Hematopoietic multipotent progenitor cell treated with erythropoietin and hydrocortisone succinate and interleukin-3 and kit ligand, for 8 days (in vitro differentiated cells): ENCODE measurements at places on chromosomes 3 and 15.
A peak's percentile ranks its signal among the peaks of the same experiment; 100 is the strongest.

GRCh38 chr15:95922431-95922830, 408.1 kb upstream of the NR2F2 start:
- DNase-seq: no peak

GRCh38 chr3:183392186-183393034, 36.0 kb downstream of the MCF2L2 start:
- no peak for DNase-seq

DNA sequence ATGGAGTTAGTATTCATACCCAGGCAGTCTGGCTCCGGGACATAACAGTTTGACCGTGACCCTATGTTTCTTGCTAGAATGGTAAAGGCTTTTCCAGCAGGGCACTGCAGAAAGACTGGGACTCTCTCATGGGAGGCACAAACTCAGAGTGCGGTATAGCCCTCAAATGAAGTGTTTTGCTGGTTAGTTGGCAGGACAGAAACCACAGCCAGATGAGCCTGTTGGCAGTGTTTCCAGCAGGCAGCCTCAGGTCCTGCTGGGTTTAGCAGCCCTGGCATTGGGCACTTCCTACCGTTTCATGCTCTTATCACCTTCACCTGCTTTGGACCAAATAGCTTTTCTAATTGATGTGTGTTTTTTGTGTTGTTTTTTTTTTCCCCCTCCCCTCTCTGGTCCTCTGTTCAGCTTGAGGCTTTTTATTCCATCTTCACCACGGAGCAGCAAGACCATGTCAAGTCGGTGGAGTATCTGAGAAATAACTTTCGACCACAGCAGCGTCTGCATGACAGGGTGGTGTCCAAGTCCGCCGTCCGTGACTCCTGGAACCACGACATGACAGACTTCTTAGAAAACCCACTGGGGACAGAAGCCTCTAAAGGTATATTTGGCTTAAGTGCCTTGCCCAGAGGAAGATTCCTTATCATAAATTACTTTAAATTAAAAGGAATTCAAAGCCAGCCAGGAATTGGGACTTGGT, 205.6 kb downstream of the FEZF2 start:
- DNase-seq: no peak

- DNase-seq: no peak
Observed at GRCh38 chr3:50195501-50196252, 4.3 kb downstream of the GNAT1 start.

DNA sequence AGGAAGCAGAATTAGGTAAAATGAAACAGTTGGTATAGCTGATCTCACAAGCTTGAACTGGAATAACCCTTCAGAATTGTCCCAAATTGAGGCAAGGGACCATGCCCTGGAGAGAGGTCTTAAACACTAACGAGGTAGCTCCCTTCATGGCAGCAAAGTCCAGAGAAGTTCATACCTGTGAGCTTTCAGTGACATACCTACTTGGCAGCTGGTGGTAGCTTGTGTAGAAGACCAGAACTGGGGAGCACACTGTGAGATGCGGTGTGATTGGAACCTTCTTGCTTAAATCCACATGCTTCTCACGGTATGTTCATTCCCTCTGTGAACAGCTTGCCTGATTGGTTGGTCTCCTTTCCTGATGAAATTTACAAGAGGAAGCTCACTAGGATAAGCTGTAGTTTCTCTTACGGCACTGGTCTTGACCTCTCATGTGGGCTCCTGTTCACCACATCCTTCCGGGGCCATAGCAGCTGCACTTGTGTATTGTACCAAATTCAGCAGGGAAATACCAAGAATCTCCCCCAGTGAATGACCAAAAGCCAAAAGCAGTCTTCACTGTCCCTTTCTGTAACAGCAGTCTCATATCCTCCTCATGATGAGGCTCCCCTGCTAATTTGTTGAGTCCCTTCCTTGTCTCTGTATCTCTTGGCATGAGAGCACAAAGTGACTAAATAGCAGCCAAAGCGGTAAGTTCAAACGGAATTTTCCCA, 483.7 kb upstream of the FRG2C start:
- no peak for DNase-seq

- no peak for DNase-seq
Observed at GRCh38 chr3:184660931-184661330, 50.9 kb downstream of the MAGEF1 start.

DNA sequence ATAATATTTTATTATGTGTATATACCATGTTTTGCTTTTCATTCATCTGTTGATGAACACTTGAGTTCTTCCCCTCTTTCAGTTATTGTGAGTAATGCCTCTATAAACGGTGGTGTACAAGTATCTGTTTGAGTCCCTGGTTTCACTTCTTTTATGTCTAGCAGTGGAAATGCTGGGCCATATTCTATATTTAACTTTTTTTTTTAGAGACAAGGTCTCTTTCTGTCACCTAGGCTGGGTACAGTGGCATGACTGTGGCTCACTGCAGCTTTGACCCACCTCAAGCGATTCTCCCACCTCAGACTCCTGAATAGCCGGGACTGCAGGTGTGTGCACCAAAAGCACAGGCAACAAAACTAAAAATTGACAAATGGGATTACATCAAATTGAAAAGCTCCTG, 19.9 kb downstream of the GOLM2 start:
- DNase-seq: no peak

DNA sequence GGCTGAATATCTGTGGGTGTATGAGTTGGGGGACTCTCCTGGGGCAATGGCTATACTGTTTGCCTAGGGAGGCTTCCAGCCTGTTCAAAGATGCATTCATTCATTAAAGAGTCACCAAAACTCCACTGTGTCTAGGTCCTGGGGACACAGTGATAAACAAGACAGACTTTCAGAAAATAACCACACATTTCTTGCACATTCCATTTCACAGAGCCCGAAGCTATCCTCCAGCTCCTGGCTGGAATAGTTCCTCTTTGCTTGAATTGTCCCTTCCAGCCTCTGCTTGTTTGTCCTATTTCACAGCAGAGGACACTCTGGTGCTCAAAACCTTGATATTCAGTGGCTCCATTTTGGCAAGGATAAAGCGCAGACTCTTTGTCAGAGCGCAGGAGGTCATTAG, 61.7 kb upstream of the ITGA11 start:
- no peak for DNase-seq

DNA sequence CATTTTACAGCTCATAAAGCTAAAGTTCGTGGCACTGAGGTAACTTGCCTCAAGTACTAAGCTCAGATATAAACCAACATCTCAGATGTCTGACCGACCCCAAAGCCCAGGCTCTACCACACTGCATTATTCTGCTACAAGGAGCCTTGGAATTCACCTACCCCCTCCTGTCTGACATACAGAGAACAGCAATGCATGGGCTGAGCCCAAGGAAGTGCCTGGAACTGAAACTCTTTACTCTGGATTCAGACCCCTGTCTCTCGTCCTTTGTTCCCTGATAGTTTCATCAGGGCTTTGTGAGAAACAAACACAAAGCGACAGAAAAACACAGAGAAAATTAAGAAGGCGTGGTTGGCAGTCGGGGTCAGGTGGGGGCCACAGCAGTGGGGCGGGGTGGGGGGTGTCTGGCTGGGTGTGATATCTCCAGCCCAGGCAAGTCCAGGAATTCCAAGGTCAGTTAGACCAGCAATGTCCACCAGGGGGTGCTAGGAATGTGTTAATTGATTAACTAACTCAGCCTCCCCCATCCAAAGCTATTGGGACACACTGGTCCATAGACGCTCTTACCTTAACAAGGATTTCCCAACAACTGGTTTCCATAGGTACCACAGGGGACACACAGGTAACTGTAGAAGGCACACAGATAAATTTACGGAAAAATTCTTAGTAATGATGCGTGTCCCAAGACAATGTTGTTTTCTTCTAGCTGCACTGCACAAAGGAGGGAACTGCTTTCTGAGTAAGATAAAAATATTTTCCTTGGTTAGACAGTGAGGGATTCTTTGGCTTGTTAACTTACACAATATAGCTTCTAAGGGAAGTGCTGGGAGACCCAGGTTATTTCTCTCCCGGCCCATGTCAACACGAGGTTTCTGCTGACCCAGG, 18.8 kb upstream of the SSUH2 start:
- peak; percentile 77 for DNase-seq

- no peak for DNase-seq
Observed at GRCh38 chr15:101138913-101139880, 112.7 kb downstream of the CHSY1 start.

- no peak for DNase-seq
Observed at GRCh38 chr3:122927726-122928125, 99.8 kb downstream of the SEMA5B start.

- no peak for DNase-seq
Observed at GRCh38 chr15:40182358-40183029, 21.6 kb downstream of the BUB1B start.

GRCh38 chr3:21750080-21750696, 822 bp downstream of the ZNF385D start:
- no peak for DNase-seq

DNA sequence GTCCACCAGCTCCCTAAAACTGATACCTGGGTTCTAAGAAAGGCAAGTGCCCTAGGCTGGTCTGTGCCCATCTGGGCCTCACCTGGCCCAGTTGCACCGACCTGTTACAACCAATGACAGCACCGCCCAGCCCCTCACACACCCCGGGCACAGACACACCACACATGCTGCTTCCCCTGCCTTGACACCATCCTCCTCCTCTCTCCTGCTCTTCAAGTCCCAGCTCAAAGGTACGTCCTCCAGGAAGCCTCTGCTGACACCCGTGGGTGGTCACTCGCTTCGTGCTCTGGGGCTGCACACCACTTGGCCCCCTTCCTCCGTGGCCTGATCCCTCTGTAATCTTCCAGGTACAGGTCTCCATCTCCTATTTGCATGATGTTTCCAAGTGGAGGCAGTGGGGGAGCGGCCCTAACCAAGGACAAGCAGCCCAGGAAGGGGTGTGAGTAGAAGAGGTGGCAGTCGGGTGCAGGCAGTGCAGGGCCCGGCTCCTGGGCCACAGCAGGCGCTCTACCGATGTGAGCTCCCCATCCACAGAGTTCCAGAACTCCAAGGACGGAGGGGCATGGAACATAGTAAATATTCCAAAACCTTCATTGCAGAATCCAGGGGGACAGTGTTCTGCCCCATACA, 144.6 kb downstream of the NUP210 start:
- no peak for DNase-seq

- no peak for DNase-seq
Observed at GRCh38 chr3:184740509-184741258, 28.8 kb upstream of the MAGEF1 start.

DNA sequence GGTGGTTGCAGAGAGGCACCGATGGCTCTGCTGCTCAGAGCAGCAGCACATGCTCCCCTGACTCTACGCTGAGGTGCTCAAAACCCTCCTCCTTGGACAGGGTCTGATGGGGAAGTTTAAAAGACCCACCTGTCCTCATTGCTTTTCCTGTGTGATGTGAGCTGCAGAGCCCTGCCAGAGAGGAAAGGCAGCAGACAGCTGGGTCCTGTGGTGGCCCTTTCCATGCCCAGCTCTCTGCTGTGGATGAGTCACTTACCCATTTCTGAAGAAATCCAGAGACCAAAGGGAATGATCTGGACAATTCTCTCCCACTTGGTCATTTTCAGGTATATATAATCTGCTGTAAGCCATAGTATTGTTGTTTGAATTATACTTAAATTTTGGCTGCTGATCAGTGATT, 121.7 kb downstream of the CHDH start:
- no peak for DNase-seq

DNA sequence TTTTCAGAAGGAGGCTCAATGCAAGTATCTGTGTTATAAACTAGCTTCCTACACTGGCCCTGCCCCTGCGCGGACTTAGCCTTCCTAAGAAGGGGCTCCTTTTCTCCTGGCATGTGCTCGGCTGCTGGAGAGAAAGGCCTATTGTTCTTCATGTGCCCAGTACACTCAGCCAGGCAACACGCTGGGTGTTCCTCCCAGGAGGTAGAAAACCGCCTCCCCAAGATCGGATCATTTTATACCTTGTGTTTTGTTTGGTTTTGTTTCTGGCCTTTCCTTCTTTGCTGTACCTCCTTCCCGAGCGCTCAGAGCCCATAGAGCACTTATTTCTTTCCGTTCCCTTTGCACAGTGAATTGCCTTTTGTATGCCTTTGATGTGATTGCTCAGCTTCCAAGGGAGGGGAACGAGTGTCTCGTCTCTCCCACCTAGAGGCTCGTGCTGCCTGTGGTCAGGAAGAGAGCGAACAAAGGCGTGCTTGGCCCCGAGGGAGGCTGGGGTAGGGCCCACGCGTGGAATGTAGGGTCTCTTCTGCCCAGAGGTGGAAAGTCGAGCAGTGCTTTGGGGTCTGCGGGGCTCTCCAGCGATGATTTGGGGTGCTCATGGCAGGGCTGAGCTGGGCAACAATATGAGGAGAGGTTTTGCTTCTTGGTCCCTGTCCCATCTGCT, 30.0 kb downstream of the CCNL1 start:
- no peak for DNase-seq

- no peak for DNase-seq
Observed at GRCh38 chr15:100667405-100668347, 65.3 kb downstream of the ASB7 start.

DNA sequence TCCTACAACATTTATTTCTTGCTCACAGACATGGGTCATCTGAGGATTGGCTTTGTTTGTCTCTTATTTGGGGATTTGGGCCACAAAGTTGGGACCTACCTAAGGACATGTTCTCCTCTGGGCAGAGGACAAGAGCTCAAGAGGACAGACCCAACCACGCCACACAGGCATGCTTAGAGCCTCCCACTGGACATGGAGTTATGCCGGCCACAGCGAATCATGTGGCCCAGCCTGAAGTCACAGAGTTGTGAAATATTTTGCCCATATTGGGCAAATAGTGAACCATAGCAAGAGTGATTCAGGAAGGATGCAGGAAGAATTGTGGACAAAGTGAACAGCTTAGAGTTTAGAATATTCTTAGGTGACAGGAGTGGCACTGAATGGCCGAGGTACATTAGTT, 9.9 kb downstream of the TRAK1 start:
- DNase-seq: no peak

- no peak for DNase-seq
Observed at GRCh38 chr3:13581485-13582365, 32.8 kb downstream of the FBLN2 start.

GRCh38 chr3:159131376-159131775, 329.5 kb downstream of the MFSD1 start:
- no peak for DNase-seq

- no peak for DNase-seq
Observed at GRCh38 chr3:126157083-126157768, 23.2 kb downstream of the ALDH1L1 start.

DNA sequence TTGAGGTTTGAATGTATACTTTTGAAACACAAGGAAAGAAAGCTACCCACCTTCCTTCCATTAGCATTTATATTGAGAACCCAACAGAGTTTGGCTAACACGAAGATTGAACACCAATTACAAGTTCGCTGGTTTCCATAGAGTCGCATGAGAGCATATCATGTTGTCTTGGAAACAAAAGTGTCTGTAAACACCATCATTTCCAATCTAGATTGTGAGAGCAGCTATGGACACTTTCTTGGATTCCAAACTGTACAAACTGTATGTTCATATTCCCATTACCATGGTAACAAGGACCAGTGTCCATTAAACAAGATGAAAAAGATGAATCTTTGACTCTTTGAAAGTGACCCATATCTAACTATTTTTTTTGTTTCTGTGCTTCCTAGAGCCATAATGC, 529.9 kb upstream of the ROBO1 start:
- no peak for DNase-seq

GRCh38 chr15:73602446-73602843, 30.7 kb downstream of the NPTN start:
- no peak for DNase-seq
